NCI-H774 (cell line): ENCODE measurements at places on chromosomes 16 and 17.

DNA sequence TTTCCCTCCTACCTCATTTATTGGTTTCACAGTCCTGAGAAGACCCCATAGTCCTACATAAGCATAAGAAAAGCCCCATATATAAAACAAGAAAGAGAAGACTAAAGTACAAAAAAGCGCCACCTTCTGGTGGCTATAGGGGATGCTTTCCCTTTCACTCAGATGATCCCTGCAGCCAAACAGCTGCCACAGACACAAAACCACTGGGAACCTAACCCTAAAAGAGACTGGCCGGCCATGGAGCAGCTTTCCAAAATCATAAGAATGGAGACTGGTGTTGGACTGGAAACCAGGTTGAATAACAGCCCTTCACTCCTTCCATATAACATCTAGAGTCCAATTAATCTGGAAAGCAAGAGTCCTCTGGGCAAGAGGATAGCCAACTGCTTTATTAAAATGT is 11.4 kb downstream of the DYNC1LI2 start:
- DNase-seq: no peak

DNA sequence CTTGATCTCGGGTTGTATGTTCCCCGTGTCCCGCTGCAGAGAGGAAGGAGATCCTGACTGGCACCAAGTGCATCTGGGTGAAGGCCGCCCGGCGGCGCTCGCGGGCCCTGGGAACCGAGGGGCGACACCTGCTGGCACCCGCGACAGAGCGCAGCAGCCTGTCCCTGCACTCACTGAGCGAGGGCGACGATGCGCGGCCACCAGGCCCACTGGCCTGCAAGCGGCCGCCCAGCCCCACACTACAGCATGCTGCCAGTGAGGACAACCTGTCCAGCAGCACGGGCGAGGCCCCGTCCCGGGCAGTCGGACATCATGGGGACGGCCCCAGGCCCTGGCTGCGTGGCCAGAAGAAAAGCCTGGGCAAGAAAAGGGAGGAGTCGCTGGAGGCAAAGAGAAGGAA is 7.5 kb downstream of the BTBD17 start:
- DNase-seq: no peak

GRCh38 chr17:45021607-45022287 is 29.7 kb downstream of the DCAKD start:
- DNase-seq: peak; percentile 51

DNA sequence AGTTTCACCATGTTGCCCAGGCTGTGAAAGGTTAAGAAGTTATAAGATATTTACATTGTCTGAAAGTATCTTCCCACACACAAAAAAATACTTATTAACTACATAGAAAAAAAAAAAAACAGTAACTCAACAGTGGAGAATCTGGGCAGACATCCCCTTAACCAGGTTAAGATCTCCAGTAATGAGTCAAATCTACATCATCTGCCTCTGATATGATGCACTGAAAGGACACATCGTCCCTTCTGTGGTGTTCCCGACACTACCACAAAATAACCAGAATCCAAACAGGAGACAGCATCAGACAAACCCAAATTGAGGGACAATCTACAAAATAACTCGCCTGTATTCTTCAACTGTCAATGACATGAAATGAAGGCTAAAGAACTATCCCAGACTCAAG is 40.0 kb downstream of the CMTM4 start:
- DNase-seq: no peak

DNA sequence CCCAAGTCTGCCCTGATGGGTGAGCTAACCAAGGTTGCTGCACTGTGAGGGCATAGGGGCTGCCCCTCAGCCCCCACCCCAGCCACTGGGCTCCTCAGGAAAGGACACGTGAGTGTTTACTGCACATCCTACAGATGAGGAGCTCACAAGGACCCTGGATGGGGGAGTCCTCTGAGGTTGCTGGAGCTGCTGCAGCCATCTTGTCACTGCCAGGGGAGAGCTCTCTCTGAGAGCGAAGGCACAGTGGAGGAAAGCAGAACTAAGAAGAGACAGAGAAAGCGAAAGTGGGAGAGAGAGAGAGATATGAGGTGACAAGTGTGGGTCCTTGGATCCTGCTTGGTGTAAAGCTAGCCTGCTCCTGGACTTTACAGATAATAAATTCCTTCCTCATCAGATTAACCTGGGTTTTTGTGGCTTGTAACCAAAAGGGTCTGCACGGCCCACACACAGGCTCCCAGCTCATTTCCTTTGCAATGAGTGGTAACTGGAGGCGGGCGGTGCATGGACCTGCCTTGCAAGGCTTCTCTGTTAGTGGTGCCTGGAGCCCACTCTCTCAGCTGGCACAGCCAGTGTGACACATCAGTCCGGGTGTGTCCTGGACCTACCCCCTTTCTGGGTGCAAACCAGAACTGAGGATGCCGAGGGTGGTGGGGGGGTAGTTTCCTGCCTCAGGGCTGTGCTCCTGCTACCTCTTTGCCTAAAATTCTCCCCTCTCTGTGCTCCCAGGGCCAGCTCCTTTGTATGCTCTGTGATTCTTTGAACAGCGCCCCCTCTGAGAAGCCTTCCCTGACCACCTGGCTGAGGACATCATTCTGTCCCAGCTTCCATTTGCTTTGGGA is 14.2 kb downstream of the SNX20 start:
- DNase-seq: no peak

DNA sequence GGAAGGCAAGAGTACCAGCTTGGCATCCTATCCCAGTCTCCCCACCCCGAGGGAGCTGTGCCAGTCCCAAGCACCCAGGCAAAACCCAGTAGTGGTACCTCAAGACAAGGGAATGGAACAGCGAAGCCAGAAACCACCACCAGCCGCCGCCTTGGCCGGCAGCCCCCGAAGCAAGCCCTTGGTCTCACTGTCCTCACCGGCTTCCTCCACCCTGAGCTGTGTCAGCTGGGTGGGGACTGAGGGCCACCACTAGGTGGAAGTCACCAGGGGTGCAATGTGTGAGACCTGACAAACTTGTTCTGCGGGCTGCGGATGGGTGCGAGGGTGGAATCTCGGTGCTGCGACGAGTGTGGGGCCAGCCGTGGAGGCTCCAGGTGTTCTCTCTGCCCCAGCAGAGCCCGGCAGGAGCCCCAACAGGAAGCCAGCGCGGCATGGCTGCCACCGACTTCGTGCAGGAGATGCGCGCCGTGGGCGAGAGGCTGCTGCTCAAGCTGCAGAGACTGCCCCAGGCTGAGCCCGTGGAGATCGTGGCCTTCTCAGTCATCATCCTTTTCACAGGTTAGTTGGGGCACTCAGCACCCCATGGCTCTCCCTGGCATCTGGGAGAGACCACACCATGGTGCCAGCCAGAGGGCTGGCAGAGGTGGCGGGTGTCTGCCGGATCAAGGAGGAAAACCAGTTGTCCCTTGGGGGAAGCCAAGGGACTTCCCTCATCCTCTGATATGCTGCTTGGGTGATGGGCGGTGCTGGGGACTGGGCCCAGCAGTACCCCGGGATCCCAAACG is 6.7 kb downstream of the SMIM5 start:
- no peak for DNase-seq

DNA sequence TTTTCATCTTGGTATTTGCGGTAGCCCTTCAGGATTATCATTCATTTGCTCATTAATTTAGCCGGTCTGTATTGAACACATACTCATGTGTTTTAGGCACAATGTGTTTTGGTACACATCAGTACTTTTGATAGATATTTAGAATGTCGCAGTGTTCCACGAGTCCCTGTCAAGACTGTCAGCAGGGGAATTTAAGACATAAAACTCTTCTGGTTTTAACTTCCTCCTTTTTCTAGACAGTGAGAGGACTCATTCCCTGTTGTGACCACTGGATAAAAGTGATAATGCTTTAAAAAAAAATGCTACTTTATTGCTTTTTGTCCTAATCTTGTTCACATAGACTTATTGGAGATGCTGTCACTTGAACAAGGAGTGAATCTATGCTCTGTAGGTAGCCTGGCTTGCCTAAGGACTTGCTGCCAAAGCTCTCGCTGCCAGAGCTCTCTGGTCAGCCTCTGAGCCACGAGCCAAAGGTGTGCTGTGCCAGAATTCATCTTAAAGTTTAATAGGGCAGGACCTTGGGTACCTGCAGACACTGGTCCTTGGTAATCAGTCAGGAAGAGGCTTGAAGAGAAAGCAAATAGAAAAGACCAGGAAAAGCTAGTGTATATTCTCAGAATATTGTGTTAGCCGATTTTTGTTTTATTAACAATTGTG is 5.4 kb downstream of the DCAF7 start:
- no peak for DNase-seq

DNA sequence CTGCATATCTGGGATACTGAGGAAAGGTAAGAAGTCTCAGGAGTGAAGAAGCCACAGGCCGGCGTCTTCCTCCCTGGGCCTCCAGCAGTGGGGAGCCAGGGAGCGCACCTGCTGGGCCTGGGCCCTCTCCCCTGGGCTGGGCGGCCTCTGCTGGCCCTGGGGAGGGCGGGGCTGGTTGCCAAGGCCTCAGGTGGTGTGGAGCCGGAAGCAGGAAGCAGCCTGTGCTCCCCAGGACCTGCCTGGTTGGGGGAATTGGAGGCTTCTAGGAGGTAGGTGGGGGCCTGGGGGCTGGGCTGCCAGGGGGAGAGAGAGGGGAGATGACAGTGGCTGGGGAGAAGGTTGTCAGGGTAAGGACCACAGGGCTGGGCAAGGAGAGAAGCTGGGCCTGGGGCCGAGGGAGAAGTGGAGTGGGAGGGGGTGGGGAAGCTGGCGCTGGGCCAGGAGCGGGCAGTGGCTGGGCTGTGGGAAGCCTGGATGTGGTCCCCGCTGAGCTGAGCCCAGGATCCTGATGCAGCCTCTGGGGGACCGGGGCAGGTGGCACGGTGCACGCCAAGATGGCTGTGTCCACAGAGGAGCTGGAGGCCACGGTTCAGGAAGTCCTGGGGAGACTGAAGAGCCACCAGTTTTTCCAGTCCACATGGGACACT is at the start of gene SMIM22:
Gene SMIM22 (plus strand): TSS at position 189 of the 647 bp plus-strand sequence. CDS start 366 bp downstream, at position 555.
- peak; percentile 71 for DNase-seq

GRCh38 chr16:27188633-27189032 is 14.7 kb upstream of the KDM8 start:
- no peak for DNase-seq

- DNase-seq: no peak
Observed at GRCh38 chr17:57856792-57857620, 7.2 kb upstream of the MRPS23 start.

DNA sequence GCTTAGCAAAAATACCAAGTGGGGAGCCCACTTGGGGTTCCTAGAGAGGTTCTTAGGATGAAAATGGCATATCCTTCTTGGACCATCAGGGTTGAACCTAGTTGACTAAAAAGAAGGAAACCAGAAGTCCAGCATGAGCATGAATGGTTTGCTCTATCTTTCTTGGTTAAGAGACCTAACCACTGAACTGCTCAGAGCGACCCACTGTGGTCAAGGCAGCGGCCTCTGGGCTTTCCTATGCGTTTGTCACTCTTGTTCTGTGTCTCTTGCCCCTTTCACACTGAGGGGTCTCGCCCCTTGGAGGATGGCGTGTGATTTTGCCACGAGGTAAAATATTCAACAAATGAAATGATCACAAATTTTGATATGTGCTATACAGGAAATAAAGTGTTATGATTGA is 526 bp upstream of the BORCS6 start:
- no peak for DNase-seq

GRCh38 chr17:72656130-72656763 is 436.2 kb downstream of the SLC39A11 start:
- DNase-seq: no peak

GRCh38 chr16:7257016-7257415 is 75.6 kb upstream of the RBFOX1 start:
- DNase-seq: no peak

GRCh38 chr17:2302778-2303203 is 794 bp downstream of the SMG6 start:
- no peak for DNase-seq

GRCh38 chr16:47029724-47030123 is 56.2 kb upstream of the DNAJA2 start:
- DNase-seq: no peak

DNA sequence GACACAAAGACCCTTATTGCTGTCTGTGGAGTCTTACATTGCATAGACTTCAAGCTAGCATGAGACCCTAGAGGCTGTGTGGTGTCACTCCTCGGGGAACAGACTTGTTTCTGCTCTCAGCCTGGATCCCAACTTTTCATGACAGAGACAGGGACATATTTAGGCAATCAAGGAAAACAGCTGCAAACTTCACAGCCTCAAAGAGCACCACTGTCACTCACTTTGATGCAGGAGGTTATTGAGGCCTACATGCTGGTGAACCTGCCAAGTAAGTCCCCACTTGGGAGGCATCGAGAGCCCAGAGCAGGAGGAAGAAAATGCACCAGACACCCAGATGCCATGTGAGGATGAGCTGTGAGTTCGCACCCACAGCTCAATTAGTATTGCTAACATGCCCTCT is 10.3 kb downstream of the CBLN1 start:
- DNase-seq: no peak

- DNase-seq: no peak
Observed at GRCh38 chr17:75003070-75003956, 9.2 kb upstream of the MRPL58 start.

DNA sequence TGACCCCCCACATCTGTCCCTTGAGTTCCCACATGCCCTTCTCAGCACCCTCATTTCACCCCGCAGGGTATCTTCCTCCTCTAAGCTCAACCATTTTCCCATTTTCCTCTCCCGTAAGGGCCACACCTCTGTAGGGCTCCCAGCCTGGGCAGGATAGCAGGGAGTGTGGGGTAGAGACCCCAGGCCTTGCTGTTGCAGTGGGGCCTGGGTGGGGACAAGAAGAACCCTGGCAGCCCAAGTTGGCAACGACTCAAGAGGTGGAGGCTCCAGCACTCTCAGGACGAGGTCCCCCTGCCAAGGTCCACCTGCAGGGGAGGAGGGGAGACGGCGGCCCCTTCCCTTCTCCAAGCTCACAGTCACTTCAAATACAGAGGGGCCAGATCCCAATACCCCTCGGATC is 2.0 kb upstream of the TMEM92 start:
- no peak for DNase-seq

GRCh38 chr16:89924925-89925307 is 1.8 kb downstream of the TUBB3 start:
- DNase-seq: no peak

GRCh38 chr16:354291-354881 is 1.9 kb upstream of the AXIN1 start:
- DNase-seq: no peak

- DNase-seq: no peak
Observed at GRCh38 chr17:72502371-72503341, 381.8 kb downstream of the SOX9 start.

DNA sequence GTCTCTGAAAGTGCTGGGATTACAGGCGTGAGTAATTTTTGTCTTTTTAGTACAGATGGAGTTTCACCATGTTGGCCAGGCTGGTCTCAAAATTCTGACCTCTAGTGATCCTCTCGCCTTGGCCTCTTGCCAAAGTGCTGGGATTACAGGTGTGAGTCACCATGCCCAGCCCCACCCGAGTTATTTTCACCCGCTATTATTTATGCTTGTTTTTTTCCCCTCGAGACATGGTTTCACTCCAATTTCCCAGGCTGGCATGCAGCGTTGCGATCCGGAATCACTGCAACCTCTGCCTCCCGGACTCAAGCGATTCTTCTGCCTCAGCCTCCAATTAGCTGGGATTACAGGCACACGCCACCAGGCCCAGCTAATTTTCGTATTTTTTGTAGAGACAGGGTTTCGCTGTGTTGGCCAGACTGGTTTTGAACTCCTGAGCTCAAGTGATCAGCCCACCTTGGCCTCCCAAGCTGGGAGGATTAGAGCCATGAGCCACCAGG is 9.2 kb downstream of the RPL23 start:
- DNase-seq: peak; percentile 27

- DNase-seq: no peak
Observed at GRCh38 chr17:80956321-80957190, 35.1 kb upstream of the CHMP6 start.
